ENCODE measurements at places on chromosomes 5 and 9.

DNA sequence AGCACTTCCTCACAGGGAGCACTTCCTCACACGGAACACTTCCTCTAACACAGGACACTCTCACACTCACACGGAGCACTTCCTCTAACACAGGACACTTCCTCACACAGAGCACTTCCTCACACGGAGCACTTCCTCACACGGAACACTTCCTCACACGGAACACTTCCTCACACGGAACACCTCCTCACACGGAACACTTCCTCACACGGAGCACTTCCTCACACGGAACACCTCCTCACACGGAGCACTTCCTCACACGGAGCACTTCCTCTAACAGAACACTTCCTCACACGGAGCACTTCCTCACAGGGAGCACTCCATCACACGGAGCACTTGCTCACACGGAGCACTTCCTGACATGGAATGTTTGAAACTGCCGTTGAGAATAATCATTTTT, 13.4 kb downstream of the POMT1 start:
- no peak for DNase-seq

GRCh38 chr9:128275198-128276007, at the start of gene GOLGA2:
Gene GOLGA2, minus strand, starts transcription at chr9:128276007. Its CDS starts 31 bp downstream, at chr9:128275976.
- DNase-seq, result peak; percentile 66

DNA sequence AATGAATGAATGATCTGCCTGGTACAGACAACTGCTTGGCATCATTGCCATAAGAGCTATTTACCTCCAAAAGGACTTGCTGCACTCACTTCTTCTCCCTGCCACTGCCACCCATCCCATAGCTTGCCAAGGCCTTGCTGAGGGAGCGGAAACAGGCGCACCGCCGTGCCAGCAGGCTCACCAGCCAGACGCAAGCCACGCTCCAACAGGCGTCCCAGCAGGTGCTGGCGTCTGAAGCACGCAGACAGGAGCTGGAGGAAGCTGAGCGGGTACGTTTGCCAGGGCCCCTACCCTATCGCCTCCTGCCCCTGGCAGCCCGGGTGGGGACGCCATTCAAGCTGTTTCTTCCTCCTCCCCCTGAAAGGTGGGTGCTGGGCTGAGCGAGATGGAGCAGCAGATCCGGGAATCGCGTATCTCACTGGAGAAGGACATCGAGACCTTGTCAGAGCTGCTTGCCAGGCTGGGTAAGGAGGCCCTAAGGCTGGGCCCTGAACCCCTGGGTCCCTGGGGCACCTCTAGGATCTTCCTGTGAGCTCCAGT, 8.9 kb upstream of the AIF1L start:
- DNase-seq, result no peak

DNA sequence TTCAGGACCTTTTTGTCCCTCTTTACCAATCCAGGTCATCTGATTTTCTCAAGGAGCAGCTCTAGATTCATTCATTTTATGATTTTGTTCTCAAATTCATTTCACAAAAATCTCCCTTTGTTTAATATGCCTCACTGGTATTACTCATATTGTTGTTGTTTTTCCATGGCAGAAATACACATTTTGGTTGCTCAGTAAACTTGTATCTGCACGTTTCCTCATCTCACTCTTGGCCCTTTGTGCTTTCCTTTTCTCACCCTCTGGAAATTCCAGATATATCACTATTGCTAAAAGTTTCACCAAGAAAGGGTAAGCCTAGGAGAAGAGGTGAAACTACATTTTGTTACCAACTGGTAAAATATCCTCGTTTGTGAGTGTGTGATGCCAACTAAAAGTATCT, 14.8 kb downstream of the ASPN start:
- DNase-seq, result no peak

GRCh38 chr5:170722316-170722715, 61.2 kb upstream of the GABRP start:
- no peak for DNase-seq

DNA sequence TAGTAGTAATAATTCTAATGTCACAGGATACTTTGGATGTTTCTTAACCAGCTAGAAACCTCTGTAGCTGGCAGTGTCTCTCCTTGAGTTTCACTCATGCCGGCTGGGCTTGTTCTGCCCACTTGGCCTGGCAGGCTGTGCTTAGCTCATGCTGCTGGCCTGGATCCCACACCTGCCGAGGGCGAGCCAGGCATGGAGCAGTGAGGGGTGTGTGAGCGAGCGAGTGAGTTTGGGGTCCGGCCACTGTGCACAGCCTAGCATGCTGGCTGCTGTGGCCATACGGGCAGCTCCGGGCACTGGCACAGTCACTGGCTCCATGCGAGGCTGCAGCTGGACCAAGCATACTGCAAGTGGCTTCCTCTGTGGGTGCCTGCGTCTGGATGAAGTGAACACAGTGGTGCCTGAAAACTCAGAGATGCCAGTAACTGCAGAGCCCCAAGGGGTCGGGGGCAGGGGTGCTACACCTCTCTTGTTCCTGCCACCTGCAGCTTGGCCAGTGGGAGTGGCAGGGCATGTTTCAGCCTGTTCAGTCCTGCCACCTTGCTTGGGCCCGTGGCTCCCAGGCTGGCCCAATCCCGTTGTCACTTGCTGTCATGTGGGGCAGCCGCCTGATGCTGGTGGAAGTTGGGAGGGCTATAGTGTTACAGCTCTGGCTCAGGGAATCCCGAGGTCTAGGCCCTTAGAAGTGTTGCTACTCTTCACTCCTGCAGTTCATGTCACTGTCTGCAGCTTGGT, 9.9 kb downstream of the FSD1L start:
- DNase-seq, result no peak

DNA sequence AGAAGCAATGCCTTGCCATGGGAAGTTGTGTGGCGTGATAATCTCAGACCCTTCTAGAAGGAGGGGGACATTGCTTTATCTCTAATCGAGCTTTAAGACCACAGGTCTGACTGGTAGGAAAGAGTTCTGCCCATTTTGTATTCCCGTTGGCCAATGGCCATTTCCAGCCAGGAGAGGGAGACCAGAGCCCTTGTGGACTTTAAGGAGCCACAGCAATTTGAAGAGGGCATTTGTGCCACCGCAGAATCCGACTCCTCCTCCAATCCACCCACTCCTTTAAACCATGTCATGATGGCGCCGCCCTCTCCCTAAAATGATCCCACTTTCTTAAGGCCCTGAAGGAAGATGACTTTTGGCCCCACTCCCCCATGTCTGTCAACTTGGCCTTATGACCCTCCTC, 560.5 kb upstream of the ADAMTS16 start:
- no peak for DNase-seq

DNA sequence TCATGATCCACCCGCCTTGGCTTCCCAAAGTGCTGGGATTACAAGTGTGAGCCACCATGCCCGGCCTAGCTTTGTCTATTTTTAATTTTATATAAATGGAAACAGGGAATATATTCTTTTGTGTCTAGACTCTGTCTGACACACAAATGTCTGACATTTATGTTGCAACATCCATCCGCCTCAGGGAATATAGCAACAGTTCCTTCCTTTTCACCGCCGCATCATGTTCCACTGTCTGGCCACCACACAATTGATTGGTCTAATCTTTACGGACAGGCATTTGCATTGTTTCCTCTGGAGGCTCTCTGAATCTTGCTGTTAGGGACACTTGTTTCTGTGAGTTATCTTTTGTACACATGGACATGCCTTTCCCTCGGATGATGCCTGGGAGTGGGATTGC, 20.1 kb upstream of the TBC1D9B start:
- no peak for DNase-seq

DNA sequence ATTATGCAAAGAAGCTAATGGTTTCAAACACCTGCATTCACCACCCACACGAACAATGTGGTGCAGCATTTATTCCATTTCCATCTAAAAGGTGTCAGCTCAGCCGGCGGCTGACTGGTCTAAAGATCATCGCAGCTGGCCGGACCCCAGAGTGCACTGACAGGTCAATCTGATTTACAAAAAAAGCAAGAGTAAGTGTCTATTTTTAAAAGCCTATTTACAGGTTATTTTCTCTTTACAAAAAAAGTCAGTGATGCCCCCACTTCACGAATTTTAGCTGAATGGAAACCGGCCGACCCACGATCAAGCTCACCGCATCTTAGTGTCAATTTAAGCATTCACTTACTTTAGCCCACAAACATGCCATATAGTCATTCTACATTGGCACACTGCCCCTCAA, 58.3 kb downstream of the SEMA4D start:
- DNase-seq, result no peak

DNA sequence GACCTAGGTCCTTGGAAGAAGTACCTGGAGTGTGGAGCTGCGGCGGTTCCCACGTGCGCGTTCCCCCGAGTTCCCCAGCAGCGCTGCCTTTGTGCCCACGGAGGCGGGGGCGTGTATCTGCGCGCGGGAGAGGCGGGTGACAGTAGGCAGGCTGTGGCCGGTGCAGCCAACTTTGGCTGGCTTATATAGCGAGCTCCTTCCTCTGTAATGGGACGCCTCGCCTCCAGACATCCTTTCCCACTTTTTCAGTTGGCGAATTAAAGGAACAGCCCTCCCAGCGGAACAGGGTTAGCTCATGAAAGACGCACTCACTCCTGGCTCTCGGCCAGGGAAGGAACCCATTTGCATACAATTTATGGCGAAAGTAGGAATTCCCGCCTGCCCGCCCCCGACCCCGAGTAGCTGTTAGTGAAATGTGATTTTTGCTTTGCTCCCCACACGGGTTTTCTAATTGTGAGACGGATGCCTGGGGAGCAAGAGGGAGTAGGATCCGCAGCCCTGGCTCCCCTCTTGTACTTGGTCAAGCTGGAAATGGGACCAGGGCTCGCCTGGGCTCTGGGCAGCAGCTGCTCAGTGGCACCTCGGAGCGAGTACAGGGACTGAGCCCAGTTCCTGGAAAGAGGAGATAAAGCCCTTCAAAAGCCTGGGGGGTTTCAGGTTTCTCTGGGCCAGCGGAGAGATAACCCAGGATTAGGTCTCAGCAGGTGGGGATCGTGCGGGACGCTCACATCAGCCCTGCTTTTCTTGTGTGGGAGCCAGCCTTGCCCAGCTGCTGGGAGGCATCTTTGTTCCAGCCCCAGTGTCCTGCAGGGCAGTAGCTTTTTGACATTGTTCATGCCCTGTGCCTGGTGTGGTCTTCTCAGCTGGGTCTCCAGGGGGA, at the start of gene TNC:
Gene TNC, minus strand, starts transcription at position 159 of the 880 bp plus-strand sequence. CDS start 27,139 bp downstream, outside the sequence.
- DNase-seq, result peak; percentile 46

DNA sequence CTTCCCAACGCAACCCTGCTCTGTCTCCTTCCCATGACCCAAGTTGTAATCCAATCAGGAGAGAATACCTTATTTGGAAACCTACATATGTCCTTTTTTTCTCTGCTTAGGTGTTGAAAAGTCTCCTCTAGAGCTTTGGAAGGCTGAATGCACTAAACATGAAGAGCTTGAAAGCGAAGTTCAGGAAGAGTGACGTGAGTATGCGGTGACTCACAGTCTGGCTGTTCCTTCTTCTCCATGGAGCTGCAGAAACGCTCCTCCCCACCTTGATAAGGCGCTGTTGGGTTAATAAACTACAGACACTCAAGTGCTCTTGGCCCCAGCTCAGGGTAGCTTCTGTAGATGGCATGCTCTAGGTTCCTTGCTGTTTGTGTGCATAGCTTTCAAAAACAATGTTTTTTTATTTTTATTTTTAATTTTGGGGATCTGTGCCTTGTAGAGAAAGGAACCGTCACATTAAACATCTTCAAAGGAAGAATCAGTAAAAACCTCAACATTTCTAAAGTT, 30.7 kb downstream of the RAI14 start:
- DNase-seq, result no peak

DNA sequence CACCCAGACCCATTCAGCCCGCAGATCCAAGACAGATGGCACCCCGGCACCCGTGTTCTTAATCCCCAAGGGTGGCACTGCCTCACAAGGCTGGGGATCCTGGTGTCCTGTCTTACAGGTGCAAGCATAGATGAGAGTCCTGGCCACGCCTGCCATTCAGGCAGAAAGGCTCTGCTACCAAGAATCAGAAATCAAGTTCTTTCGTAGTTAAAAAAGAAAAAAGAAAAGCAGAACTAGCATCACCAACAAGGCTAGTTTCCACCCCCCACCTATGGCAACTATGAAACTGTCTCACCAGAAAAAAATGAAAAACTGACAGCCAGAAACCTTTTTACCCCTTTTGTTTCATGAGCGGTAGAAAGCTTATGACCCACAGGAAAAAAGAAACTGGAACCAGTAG, 170.4 kb downstream of the SYK start:
- no peak for DNase-seq

DNA sequence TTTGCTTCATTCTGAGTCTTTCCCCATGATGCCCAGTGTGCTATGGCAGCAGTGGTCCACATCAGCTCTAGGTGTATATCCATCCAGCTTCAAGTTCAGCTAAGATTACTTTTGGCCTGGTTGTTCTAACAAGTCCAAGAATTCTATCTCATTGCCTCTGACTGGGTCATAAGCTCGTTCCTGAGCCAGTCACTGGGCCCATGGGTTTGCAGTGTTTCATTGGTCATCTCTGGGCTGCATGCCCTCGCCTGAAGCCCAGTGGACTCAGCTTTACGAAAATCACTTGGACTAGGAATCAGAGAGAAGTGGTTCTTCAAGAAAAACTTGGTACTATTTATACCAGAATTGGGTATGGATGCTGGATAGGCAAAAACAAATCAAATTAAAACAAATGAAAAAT, 16.1 kb upstream of the ARHGAP26 start:
- no peak for DNase-seq

- DNase-seq, result no peak
Observed at GRCh38 chr5:122517091-122517490, 205.1 kb downstream of the SNCAIP start.

GRCh38 chr9:74006935-74007334, 490.2 kb upstream of the RORB start:
- DNase-seq, result no peak

DNA sequence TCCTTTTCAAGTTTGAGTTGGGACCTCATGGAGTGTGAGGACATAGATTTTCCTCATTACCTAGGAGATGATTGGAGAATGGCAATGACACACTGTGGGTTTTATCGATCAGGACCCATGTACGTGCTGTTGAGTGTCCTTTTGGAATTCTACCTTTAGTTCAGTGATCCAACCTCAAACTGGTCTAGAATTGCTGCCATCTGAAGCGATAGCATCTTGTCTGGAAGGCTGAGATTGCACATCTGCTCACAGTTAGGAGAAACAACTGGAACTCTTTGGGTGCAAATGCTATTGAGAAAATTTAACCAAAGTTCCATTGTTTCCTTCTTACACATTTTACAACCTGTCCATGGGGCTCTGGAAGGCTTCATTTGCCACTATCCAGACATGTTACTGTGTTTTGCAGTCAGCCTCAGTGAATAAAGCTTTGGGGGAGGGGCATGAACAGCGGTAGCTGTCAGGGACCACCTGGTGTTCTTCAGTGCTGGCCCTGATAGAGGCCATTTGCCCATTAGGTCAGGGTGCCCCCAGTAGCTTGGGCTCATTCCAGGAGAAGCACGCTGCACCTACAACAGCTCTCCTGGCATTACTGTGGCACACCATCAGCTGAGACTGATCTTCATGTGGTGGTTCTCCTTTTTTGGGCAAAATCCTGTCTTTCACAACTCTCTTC, 123.1 kb downstream of the PDE8B start:
- no peak for DNase-seq

All from nephron progenitor cell (in vitro differentiated cells).